ENCODE measurements at places on chromosomes 5 and 9. TPM values are rescaled to one million over a fixed set of nuclear protein-coding genes. Genes with fewer than 3 reads are reported as not detected.

The SLC23A1 gene
- total RNA-seq: 5.8 TPM

The NIPAL4 gene
- total RNA-seq: 3.1 TPM

The SPATA9 gene
- not detected for total RNA-seq

The CD14 gene
- 1.8 TPM for total RNA-seq

The RICTOR gene
- 84.3 TPM for total RNA-seq

The CAMLG gene
- 27.5 TPM for total RNA-seq

The PCDHGB4 gene
- total RNA-seq: 1.8 TPM

The CDKN2B gene
- total RNA-seq: 1.3 TPM

The NXNL2 gene
- not detected for total RNA-seq

The LHX6 gene
- total RNA-seq: not detected

The ARL14EPL gene
- total RNA-seq: not detected

The IRX2 gene
- not detected for total RNA-seq

The GRM6 gene
- not detected for total RNA-seq
